ENCODE measurements at places on chromosomes 5 and 9.
A peak's percentile ranks its signal among the peaks of the same experiment; 100 is the strongest.

DNA sequence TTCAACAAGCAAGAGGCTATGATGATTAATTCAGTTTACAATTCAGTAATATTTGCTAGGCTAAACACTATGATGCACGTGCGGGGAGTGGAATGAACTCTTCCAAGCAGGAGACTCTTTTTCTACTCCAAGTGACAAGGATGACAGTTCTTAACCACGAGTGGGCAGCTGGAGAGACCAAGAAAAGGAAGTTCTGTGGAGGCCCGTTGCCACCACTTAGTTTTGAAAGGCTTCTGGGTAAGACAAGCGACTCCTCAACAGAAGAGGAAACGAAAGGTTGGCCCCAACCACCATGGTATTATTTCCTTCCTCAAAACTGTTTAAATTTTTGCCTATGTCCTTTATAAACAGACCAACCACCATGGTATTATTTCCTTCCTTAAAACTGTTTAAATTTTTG is 2.8 kb downstream of the DCAF12 start:
- no peak for DNase-seq

DNA sequence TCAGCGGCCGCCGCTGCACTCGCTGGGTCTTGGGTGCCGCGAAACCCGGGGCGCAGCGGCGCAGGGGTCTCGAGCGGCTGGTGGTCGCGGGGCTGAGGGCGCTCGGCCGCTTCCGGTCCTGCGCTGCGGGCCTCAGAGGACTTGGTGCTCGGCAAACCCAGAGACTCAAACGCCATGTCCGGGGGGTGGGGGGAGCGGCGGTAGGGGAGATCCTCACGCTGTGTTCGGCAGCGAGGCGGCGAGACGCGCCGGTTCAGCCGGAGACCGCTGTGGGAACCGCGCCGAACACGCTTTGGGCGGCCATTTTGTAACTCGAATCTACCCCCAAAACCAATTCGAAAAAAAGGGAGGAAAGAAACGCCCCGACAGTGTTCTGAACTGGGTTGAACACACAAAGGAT is 317.5 kb upstream of the CDH18 start:
- no peak for DNase-seq

DNA sequence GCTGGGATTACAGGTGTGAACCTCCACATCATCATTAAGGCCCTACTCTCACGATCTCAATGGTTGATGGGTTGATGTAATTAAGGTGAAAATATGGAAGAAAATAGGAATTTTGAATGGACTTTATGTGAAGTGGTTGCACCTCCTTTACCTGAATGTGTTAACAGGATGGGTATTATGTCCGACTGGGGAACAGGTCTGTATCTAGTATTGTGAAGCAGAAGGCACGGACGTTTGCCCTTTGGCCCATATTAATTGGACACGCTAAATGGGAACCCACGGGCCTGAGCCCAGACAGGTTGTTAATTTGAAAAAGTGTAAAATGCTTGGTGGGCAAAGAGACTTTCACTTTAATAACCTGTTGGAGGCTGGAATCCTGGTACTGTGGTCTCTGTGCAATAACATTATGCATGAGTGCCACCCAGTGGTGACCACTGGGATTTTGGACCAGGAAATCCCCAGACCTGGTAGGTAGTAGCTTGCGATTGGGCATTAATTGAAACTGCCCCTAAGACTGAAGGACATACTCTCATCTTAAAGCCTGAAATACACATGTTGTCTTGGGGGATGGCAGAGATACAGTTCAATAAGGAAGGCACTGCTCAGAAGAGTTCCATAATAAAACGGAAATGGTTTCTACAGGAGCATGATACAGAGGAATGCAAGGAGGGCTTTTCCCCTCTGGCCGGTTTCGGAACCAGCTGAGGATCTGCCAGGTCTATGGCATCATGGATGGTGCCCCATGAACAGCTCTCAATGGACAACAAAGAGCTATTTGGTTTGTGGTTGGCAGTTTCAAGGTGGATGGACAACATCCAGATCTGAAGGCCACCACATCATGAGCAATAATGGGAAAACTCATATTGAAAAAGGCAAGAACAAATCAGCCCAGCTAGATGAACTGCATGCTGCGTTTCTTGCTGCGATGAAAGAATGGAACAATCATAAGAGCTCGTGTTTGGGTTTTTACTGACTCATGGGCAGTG is 26.2 kb upstream of the BICD2 start:
- peak; percentile 70 for DNase-seq

- no peak for DNase-seq
These were observed 78.3 kb downstream of the PPARGC1B start for GRCh38 chr5:149808264-149808982.
